GM13976 (cell line): ENCODE measurements at places on chromosomes 16 and 17.

- no peak for DNase-seq
Observed at GRCh38 chr17:17061516-17061915, 19.3 kb downstream of the MPRIP start.

DNA sequence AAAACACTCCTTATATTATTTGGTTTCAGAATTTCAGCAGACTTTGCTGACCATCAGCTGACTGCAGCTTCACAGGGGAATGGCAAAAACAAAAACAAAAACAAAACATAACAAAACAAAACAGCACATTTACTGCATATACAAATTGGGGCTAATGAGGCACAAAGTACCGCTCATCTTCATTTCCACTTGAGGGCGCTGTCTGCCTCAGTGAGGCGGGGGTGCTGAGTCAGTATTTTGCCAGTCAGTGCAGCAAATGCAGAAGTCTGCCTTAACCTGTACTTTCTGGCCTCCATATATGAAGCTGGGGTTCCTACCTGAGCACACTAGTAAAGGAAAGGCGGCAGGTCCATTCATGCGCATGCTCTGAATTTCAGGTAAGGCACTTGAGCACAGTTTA, 13.5 kb upstream of the DYNLRB2 start:
- peak; percentile 60 for DNase-seq

GRCh38 chr17:75842963-75843576, 1.1 kb downstream of the UNC13D start:
- no peak for DNase-seq

- no peak for DNase-seq
Observed at GRCh38 chr17:4599505-4600281, 15.4 kb downstream of the SMTNL2 start.

- DNase-seq: no peak
Observed at GRCh38 chr17:44969144-44969780, 1.2 kb upstream of the C1QL1 start.

DNA sequence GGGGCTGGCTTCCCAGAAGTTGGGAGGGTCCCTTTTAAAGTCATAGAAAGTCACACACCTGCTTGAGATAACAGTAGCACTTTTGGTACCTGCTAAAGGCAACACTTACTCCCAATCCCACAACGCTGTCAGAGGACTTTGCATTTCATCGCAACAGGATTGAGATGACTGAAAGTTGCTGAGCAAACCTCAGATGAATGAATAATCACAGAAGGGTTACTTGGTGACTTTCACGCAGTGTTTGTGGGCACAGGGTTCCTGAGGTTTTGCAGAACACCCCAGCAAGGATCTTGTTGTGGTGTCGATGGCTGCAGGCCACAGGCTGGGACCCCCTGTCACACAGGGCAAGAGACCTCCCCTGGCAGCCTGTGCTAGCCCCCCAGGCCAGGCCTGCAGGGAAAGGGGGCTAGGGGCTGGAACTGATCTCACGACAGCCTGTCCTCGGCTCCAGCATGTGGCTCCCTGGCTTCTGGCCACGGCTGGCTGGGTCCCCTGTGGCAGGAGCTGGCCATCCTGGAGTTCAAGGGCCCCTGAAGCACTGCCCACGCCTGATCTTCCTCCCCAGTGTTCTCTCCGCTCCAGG, 79.4 kb upstream of the CBX4 start:
- DNase-seq: no peak

DNA sequence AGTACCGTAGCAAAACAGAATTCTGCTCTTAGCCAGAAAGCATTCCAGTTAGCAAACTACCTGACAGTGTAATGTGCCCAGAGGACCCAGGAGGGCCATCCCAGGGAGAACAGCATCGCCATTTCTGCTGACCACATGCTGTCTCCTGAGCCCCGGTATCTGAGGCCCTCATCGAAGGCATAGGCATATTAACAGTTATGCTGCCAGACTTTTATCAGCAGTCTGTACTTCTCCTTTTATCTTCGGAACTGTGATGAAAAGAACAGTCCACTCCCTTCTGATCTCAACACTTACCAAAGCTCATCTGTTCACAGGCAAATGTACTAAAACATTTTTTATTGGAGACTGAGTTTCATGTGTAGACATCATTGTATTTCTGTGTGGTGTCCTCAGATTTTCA, 236.4 kb downstream of the PRKCA start:
- DNase-seq: no peak

GRCh38 chr17:77774182-77774581, 184.3 kb upstream of the TNRC6C start:
- no peak for DNase-seq

DNA sequence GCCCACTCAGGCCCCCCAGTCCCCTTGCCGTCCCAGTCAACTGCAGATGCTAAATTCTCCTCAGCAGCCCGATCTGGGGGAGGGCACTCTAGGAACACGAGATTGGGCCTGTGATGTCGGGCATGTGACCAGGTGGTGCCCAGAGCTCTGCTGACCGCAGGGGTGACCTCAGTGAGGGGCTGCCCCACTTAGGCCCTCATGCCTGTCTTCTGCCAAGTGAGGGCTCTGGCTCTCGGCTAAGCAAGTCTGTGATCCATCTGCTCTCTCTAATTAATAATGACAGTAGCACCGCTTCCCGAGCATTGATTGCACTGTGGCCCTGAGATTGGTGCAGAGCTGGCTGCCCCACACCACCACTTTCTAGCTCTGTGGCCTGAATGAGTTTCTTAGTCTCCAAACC, 138.8 kb downstream of the MRM1 start:
- no peak for DNase-seq

GRCh38 chr17:2723505-2723996, 12.0 kb upstream of the CLUH start:
- DNase-seq: no peak

DNA sequence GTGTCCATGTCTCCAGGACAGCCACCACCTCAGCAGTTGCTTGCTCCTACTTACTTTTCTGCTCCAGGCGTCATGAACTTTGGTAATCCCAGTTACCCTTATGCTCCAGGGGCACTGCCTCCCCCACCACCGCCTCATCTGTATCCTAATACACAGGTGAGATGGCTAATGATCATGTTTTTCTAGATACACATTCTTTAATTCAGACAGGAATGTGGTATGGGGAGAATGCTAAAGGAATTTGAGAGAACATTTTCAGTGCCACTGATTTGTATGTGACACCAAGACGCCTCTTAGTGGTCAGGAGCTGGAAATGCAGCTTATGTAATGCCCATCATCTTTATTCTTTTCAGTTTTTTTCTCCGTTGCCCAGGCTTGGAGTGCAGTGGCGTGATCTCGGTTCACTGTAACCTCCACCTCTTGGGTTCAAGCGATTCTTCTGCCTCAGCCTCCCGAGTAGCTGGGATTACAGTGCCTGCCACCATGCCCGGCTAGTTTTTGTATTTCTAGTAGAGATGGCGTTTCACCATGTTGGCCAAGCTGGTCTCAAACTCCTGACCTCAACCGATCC, 8.9 kb upstream of the RAPGEFL1 start:
- DNase-seq: peak; percentile 71

DNA sequence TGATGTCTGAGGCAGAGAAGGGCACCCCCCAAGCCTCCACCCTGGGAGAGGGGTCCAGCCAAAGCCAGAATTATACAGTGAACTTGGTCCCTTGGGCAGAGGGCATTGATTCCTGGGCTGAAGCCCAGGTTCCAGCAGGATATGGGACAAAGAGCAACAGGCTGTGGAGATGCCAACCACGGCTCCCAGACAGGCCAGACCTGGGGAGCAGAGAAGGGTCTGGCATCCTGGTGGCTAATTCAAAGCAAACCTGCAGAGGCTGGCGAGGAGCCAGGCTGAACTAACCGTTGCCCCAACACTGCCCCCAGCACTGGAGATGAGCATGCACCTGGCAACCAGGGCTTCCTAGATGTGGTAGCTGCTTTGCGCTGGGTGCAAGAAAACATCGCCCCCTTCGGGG, 3.0 kb downstream of the CES3 start:
- DNase-seq: peak; percentile 17

DNA sequence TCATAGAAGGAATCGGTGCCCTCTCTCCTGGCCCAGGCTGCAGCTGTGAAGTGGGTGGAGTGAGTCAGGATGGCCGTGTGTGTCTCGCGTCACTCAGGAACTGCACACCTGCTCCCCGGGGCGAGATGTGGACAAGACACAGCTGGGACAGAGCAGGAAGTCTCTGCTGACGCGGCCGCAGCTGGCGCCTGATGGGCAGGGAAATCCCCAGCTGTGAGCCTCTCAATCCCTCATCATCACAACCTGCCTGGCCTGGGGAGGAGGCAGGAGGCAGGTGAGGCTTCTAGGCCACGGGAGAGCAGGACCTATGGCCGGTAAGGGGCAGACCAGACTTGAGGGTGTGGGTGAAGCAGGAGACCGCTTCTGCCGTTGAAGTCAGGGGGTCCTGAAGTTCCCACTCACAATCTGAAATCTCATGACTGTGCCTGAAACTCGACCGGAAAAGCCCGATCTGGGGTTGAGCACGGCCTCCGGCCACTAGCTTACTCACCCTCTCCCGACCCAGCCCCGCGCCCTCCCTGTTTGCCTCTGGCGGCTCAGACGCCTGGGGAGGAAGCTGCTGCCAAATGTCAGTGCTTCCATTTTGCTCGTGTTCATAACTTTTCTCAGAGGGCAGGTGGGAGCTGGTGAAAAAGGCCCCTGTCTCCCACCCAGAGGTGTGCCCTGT, 1.1 kb upstream of the TRPV3 start:
- DNase-seq: peak; percentile 92

- DNase-seq: no peak
Observed at GRCh38 chr16:56647641-56648431, 3.9 kb upstream of the MT1B start.

DNA sequence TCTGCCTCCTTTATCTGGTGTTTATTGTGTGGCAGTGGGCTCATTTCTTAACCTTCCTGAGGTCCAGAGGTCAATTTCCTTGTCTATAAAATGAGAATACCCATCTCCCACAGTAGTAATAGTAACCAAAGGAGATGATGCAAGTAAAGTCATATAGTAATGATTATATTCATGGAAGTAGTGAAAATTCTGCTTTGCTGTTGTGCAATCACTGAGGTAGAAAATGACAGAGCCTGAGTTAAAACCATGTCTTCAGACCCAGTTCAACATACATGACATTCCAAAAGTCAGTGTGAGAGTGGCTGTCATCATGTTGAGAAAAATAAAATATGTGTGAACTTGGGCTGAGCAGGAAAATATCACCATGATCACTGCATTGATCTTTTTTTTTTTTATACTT, 864 bp upstream of the UMOD start:
- no peak for DNase-seq

DNA sequence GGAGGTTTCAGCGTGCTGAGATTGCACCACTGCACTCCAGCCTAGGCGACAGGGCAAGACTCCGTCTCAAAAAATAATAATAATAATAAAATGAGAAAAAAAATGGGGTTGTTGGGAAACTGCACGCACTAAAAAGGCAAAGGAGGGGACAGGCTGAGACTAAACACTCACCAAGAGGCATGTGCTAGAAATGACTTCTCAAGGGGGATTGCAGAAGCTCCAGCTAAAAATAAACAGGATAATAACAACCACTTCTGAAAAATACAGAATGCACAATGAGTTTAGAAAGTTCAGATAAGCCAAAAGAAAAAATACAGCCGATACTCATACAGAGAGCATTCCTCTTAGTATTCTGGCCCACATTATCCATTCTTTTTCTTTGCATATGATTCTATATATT, 15.1 kb upstream of the TIMP2 start:
- no peak for DNase-seq

DNA sequence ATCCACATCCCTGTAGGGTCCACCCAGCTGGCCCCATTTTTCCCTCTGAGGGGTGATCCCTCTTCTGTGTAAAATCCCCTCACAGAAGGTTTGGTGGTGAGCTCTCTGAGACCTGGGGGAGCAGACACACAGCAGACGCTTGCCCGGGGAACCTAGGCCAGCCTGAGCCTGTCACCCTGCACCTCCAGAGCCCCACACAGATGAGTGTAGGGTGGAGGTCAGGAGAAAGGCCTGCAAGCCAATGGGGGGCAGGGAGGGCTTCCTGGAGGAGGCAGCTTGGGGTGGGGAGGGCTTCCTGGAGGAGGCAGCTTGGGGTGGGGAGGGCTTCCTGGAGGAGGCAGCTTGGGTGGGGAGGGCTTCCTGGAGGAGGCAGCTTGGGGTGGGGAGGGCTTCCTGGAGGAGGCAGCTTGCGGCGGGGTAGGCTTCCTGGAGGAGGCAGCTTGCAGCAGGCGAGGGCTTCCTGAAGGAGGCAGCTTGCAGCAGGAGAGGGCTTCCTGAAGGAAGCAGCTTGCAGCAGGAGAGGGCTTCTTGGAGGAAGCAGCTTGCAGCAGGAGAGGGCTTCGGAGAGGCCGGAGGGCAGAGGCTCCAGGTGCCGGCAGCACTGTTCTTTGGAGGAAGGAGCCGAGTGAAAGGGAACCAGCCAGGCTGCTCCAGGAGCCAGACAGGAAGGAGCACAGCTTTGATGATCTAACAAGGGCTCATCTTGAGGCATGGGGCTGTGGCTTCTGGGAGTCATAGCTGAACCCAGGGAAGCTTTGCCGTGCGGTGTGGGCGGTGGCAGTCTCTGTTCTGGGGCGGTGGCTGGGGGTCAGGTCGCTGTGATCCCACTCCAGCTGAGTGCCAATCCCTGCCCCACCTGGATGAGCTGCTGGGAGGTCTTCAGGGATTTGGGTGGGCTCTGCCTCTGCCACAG, 83.7 kb upstream of the ZNF469 start:
- no peak for DNase-seq

DNA sequence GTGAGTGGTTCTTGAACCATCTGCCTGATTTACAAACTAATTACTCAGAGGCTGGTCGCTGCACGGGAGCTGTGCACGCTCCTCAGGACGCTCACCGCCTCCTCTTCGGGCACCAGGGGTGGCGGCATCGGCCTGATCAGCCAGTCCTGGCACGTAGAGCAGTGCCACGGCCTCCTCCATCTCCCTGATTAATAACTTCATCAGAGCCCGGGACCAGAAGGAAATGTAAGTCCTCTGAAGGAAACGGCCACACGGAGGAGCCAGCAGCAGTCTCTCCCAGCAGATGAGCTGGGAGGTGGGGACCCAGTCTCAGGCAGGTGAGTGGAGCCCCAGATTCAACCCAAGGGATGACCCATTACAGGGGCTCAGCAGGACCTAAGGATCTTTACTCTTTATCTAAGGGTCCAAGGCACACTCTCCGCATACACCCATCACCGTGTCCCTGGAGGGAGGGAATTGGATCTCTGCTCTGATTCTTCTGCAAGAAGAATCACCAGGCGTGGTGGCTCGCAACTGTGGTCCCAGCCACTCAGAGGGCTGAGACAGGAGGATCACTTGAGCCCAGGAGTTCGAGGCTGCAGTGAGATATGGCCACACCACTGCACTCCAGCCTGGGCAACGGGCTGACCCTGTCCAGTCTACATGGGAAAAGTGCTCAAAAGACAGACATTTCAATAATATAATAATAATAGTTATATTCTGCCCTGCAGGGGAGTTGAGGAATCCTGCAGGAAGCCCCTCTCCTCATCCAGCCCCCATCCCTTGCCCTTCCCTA, 366.5 kb downstream of the SEC14L1 start:
- peak; percentile 31 for DNase-seq

DNA sequence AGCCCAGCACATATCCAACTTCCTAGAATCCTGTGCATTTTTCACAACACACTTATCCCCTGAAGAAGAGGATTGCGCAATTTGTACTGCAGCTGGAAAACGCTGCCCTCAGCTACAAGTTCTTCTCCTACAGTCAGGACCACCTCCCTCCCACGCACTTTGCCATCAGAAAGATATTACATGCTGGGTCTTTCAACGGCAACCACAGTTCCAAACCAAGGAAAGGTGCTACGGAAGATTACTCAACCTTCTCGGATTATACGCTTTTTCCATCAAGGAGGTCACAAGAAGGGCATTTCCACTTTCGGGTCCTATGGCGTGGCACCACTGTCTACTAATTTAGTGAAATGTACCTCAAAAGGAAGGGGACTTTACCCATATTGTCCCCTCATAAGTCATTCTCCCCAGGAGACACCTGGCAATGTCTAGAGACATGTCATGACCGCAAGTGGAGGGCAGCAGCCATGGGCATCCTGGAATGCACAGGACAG, 35.2 kb downstream of the USP7 start:
- DNase-seq: peak; percentile 44
